EL (cell line): ENCODE measurements at places on chromosomes 2 and 18.

DNA sequence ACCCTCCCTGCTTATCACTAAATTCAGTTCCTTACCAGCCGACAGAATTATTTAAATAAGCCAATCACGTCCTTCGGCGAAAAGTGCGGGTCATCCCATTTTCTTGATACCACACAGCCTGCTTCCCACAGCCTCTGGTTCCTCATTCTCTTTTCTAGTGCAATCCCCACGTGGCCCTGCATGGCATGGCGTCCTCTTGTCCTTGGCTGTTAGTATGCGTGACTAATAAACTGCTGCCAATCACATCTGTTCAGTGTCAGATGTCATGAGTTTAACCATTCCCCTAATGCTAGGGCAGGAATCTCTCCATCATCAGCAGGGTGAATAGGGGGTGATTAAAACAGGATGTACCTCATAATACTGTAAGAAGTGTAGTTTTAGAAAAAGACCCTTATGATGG is 62.8 kb upstream of the TSPYL6 start:
- no peak for DNase-seq

- DNase-seq = peak; percentile 32
Observed at GRCh38 chr2:207692206-207693065, 19.0 kb upstream of the CCNYL1 start.

DNA sequence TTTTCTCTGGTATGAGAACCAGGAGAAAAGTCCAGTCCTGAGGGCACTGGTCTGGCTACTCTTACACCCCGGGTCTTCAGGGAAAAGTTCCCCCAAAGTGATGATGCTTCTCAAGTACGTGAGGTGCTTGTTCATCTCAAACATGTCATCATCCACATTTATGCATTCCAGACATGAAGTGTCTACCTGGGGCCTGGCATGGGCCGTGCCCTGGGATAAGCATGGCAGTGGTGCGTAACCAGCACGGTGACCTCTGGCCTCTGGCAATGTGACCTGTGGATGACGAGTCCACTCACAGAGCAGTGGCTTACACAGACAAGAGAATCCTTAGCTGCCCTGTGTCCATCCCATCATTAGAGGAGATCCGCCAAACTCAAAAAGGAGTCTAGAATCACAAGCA is 74.8 kb upstream of the LGALSL start:
- no peak for DNase-seq

GRCh38 chr18:10142496-10143160 is 228.8 kb downstream of the VAPA start:
- DNase-seq = peak; percentile 58

GRCh38 chr18:31549416-31549815 is 42.3 kb upstream of the TTR start:
- no peak for DNase-seq

GRCh38 chr18:34809451-34810072 is 99.5 kb downstream of the DTNA start:
- peak; percentile 44 for DNase-seq

- no peak for DNase-seq
Observed at GRCh38 chr2:95052307-95052706, 26.8 kb downstream of the MAL start.
